ENCODE measurements at places on chromosomes 2 and 18. TPM values are rescaled to one million over a fixed set of nuclear protein-coding genes. Genes with fewer than 3 reads are reported as not detected.

NFE2L2 gene
- total RNA-seq = 57.2 TPM

STAMBP gene
- 62.0 TPM for total RNA-seq

NEU4 gene
- total RNA-seq = 5.9 TPM

MTX2 gene
- total RNA-seq = 60.2 TPM

MYCN gene
- total RNA-seq = not detected

GPAT2 gene
- total RNA-seq = not detected

VAMP8 gene
- 3.4 TPM for total RNA-seq

DNA sequence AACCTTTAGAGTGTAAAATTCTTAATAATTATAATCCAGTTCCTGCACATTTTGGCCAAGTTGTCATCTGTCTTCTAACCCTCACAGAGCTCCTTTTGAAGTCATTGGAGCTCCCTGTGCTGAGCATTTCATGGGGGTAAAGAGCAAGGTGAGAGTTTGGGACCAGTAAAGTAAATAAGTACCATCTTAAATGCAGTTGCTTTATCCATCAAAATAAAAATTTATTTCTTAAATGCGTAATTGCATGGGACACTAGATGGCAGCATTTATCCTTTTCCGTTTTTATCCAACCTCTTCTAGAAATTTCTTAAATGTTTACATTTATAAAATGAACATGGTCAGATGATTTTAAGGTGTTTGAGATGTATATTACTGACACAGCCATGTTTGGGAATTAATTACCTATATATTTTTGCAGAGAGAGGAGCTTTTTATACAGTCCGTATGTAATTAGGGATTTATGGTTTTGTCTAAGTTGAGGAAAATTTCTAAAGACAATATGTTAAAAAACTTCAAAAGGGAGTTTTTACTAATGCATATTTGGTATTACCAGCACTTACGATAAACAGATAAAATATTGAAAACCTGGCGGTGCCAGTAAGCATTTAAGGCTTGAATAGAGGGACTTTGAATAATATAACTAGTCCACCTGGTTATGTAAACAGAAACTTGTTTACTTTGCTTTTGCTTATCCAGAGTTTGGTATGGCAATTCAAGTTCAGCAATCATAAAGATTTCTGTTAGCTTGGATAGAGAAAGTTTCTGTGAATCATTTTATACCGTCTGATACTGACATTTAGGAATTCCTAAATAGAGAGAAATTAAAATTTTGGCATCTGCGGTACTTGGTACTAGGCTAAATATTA is 54.5 kb downstream of the ACSL3 start:
- DNase-seq = no peak

- no peak for DNase-seq
Observed at GRCh38 chr2:222538535-222538934, 114.2 kb downstream of the SGPP2 start.

GRCh38 chr2:214651451-214651850 is 158.0 kb downstream of the BARD1 start:
- DNase-seq = no peak

DNA sequence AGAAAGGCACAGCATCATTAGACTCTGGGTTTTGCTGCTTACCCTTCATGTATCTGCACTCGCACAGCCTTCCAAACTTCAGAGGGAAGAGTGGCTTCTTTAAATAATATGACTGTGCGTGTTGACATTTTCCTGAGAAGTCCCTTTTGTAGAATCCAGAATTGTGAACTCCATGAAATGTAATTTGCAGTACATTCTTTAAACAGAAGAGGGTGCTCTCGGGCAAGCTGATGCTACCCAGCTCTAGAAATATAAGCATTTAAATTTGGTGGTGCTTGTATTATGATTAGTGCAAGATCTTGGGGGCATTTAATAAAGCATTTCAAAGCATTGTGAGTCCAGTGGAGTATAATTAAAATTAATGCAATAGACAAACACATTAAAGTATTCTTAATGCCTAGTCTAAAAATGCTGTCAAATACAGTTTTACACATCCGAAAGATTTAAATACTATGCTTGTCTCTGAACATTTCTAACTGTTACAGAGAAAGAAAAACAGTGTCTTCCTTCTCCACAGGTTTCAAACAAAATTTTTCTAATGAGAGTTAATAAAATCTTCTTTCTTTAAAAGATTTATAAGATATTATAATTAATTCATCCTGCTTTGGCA is 17.3 kb upstream of the GTF2A1L start:
- DNase-seq = peak; percentile 26

GRCh38 chr2:202716953-202717597 is 82.3 kb downstream of the FAM117B start:
- no peak for DNase-seq

- no peak for DNase-seq
Observed at GRCh38 chr2:3147651-3148530, 229.7 kb downstream of the EIPR1 start.

GRCh38 chr18:59272891-59273758 is at the start of gene RAX:
RAX (minus strand) TSS chr18:59273454; CDS start chr18:59273206, 248 bp downstream.
- no peak for DNase-seq

DNA sequence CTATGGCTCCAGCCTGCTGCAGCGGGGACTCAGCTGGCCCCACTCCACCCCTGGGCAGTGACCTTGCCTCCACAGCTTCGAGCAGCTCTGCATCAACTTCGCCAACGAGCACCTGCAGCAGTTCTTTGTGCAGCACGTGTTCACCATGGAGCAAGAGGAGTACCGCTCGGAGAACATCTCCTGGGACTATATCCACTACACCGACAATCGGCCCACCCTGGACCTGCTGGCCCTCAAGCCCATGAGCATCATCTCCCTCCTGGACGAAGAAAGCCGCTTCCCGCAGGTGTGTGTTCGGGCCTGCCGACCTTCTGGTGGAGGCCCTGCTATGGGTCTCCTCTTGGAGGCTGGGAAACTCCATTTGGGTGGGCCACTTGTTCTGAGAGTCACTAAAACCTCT is 48.6 kb downstream of the MYO7B start:
- DNase-seq = no peak

GRCh38 chr2:99433340-99433739 is 56.5 kb downstream of the REV1 start:
- DNase-seq = no peak

GRCh38 chr2:154289870-154290269 is 408.6 kb upstream of the KCNJ3 start:
- DNase-seq = no peak

All from Caki2 (cell line).